Stimulated activated CD8-positive, alpha-beta memory T cell treated with anti-CD3 and anti-CD28 coated beads, Interleukin-4, amount 100 ng/mL, for 1 hour (primary cell): ENCODE measurements at places on chromosomes 7 and 10.

GRCh38 chr10:45408421-45409319, 34.7 kb downstream of the ALOX5 start:
- DNase-seq, result no peak

GRCh38 chr7:3215624-3216585, 85.1 kb upstream of the SDK1 start:
- no peak for DNase-seq

DNA sequence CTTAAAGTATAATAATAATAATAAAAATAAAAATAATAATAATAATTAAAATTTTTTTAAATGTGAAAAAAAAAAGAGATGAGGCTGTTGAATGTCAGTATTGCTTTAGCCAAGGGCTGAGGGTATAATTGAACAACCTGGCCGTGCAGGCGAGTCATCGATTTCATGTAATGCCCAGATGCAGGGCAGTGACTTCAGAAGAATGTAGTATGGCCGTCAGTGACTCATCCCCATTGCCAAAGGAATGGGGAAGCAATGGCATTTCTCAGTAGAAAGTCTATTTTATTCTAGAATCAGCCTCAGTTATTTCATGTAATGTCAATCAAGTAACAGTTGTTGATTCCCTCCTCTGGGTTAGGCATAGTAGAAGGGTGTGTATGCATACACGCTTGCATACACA, 516.4 kb downstream of the GLRX3 start:
- no peak for DNase-seq

DNA sequence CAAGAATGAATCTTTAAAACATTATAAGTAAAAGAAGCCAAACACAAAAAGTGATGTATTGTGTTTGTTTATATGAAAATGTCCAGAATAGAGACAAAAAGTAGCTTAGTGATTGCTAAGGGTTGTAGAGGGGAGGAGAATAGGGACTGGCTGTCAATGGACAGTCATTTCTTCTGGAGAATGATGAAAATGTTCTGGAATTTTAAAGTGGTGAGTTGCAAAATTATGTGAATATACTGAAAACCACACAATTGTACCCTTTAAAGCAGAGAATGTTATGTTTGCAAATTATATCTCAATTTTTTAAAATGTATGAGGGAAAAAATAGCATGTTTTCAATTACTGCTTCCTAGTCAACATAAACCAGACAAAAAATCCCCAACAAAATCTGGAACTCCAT, 174.2 kb downstream of the KMT2E start:
- no peak for DNase-seq

GRCh38 chr7:25894002-25894901, 257.7 kb upstream of the NFE2L3 start:
- DNase-seq, result no peak

DNA sequence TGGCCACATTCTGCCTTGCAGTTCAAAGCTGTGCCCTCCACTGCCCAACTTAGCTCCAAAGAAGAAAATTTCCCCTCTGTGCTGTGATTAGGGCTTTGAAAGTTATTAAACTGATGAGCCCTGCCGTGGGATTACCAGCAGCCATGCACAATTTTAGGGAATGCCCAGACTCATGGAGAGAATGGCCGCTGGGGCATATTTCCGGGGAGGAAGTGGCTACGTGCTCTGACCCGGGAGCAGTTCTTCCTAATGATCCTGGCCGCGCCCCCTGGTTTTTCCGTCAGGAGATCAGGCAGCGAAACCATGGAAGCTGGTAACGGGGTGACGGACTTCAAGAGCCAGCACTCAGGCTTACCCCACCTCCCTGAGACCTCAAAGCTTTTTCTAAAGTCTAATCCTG, 365.5 kb upstream of the PFKP start:
- DNase-seq, result no peak
